Activated T-helper 1 cell treated with anti-CD3 and anti-CD28 coated beads, Interleukin-2, amount 50 U/mL, for 16 hours (primary cell): ENCODE measurements at places on chromosomes 5 and 9.
A peak's percentile ranks its signal among the peaks of the same experiment; 100 is the strongest.

DNA sequence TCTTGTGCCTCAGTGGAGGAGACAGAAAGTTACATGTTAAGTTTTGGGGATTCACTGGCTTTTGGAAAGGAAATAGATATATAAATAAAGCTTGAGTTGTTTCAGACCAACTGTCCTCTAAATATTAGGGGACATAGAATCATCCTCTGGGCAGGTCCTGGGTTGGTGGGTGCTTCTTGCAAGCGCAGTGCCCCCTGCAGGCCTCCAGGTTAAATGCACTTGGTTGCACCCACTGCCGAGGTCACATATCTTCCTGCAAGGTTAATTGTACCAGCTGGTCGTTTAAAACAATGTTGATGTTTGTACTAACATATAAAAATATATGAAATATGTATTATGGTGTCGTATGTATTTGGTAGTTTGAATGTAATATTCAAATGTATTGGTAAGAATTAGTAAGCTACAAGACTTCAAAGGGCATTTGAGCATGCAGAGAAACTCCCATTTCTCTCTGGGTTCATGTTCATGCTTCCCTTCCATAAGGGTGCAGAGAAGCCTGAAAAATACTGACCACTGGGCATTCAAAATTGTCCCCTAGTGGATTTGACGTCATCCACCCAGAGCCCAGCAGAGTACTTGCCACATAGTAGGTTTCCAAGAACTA lies 87.0 kb downstream of the ZNF618 start:
- no peak for DNase-seq

DNA sequence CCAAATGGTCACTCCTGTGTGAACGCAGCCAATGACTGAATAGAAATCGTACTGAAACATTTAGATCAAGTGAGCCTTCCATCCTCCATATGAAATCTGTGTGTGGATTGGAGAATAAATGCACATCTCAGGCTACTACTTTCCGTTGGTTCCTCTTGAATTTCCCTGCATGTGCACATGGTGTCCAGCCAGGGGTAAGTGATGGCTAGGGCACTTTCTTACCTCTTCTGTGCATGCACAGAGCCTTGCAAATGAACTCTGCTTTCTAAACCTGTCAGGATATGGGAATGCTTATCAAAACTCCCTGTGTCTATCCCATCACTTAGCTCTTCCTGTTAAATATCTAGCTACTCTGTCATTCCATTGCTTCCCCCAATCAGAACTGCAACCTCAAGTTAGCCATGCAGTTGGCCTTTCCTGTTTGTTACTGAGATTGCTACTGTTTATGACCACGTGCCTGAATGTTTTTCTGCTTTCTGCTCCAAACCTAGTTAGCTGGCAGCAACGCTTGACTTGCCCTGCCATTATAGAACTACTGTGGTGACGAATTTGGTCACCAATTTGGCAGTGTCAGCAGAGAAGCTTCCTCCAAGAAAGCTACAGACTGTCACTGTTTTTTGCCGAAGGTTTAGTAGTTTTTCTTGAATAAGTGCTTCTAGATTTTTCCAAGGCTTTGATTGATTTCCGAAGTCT lies 661.6 kb downstream of the LRRC70 start:
- no peak for DNase-seq

GRCh38 chr5:102720969-102721368 lies 34.1 kb upstream of the PAM start:
- no peak for DNase-seq

- no peak for DNase-seq
Measured at GRCh38 chr5:136036293-136036911, 7.6 kb downstream of the TGFBI start.

- DNase-seq = no peak
Measured at GRCh38 chr5:137612576-137612975, 113.5 kb upstream of the SPOCK1 start.

GRCh38 chr9:99973455-99973854 lies 67.0 kb downstream of the STX17 start:
- no peak for DNase-seq

DNA sequence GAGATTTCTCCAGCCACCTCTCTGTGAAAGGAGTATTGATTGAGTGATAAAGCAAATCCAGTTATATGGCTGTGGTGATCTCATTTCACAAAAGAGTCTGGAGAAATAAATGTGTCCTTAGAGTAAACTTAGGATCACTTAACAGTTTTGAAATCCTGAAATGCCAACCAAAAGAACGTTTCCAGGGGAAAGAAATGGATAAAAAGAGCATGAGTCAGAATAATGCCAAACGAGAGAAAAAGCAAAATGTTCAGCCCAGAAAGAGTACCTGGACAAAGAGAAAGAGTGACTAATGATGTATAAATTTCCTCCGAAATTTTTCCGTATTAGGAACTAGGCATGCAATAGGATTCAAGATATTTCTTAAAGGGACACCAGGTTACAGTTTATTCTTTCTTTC lies 463.1 kb upstream of the CDH10 start:
- no peak for DNase-seq

DNA sequence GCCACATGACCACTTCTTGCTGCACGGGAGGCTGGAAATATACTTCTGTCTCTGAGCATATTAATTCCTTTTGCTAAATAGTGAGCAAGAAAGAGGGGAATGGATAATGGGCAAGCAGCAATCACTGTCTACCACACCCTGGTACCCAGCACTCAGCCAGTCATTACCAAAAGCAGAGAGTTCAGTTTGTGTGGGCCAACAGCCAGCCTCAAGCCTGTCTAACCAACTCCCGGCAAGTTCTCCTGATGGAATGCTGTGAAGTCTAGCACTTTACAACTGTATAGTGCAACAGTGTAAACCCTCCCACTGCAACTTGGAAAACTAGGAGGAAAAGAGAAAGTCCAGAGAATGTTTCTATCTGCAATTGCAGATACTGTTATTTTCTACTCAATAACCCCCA lies 47.8 kb downstream of the PLK2 start:
- DNase-seq = no peak

GRCh38 chr5:71601222-71602026 lies 14.3 kb downstream of the MCCC2 start:
- DNase-seq = peak; percentile 38

DNA sequence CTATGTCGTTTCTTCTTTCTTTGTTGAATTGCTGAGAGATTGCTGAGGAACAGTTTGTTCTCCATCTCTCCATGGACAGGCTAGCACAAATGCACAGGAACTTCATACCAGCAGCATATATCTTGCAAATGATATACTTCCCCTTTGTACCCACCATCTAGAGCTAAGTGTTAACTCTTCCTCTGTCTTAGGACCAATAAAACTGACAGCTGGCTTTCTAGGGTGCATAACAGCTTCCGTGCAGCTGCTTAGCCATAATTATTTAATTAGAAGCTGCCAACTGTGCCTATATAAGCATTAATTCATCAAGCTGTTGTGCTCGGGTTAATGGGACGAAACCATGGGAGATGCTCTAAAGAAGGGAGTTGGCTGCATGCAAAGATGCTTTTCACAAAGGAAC lies 38.7 kb downstream of the KCTD16 start:
- no peak for DNase-seq

GRCh38 chr5:177188775-177189174 lies 55.2 kb downstream of the NSD1 start:
- DNase-seq = no peak

GRCh38 chr9:111731928-111732327 lies 62.8 kb downstream of the SHOC1 start:
- DNase-seq = no peak

DNA sequence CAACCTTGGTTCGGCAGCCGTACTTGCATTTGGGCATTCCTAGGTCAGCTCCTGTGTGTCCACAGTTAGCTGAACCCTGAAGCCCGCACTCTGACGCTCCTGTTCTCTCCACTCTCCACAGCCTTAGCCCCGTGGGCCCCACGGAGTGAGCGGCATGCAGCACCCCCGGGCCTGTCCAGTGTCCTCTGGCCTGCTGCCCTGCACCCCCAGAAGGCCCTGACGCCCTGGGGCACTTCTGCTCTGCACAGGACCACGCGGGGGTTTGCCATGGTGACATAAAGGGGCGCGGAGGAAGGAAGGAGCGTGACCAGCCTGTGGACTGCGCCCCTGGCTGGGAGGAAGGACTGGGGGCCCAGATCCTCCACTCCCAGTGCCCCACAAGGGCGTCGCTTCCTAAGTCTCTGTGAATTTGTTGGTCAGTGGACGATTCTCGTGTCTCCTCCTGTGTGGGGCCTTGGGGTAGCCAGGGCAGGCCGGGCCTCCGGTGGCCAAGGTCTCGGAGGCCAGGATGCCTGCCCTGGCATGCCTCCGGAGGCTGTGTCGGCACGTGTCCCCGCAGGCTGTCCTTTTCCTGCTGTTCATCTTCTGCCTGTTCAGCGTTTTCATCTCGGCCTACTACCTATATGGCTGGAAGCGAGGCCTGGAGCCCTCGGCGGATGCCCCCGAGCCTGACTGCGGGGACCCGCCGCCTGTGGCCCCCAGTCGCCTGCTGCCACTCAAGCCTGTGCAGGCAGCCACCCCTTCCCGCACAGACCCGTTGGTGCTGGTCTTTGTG lies 13.0 kb downstream of the NDST1 start:
- DNase-seq = no peak

DNA sequence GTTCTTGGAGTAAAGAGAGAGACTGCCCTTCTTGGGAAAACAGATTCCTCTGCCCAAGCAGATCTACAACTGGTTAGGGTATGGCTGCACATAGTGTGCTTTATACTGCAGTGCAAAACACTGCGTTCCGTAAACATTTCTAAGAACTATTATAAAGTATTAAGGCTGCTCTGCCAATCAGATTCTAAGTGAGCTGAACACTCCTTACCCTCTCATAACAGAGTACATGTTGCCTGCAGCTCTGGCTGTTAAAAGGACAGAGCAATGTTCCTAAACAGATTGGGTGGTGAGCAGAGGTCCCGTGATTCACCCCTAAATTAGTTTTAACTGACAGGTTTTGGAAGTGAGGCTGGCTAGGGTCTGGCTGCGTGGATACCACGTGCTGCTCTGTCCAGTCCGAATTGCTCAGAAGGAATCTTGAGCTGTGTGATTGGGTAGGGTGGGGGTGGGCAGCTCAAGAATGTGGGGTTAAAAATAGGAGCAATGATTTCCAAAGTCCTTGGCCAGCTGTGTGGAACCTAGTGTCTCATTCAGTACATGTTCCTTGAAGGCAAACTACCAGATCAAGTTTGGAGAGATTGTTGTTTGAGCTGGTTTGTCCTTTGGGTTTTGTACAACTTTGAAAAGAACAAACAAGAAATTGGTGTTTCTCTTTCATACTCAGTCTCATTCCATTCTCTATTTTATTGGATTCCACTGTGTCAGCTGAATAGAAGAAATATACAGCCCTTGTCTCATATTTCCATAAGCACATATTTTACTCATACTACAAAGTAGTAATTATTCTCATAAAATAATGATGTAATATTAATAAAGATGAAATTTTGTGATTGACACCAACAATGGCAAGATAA lies 497.6 kb upstream of the CD180 start:
- DNase-seq = no peak

DNA sequence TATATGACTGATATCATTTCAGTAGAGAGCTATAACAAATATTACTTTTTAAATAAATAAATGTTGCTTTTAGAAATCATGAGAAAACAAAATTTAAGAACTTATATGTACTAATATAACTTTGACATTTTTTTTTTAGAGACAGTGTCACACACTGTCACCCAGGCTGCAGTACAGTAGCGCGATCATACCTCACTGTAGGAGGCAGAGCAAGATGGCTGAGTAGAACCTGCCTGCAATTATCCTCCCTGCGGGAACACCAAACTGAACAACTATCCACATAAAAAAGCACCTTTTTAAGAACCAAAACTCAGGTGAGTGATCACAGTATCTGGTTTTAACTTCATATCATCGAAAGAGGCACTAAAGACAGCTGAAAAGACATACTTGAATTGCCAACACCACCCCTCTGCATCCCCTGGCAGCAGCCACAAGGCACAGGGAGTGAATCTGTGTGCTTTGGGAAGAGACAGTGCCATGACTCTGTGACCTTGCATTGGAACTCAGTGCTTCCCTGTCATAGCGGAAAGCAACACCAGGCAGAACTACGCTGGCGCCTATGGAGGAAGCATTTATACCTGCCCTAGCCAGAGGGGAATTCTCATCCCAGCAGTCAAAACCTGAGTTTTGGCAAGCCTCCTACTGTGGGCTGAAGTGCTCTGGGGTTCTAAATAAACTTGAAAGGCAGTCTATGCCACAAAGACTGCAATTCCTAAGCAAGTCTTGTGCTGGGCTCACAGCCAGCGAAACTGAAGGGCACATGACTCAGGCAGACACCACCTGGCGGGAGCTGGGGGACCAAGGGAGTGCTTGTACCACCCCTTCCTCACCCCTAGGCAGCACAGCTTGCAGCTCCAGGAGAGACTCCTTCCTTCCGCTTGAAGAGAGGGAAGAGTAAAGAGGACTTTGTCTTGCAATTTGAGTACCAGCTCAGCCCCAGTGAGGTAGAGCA lies 142.7 kb downstream of the FBXL17 start:
- no peak for DNase-seq

DNA sequence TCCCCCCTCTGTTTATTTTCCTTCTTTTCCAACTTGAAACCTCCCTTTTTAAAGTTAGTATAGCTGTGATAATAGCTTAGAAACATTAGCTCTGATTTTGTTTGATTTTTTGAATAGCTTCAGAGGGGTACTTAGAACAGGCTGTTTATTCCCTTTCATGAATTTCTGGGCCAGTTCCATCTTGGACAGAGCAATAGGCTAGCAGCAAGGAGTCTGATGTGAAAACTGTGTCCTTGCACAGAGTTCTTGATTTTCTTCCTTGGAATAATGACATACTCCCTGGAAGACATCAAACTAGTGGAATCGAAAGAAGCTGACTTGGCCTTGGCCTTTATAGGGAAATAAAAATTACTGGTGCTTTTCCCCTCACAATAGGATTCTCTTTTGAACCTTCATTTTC lies 32.9 kb downstream of the NTRK2 start:
- DNase-seq = no peak

- DNase-seq = no peak
Measured at GRCh38 chr5:119951330-119951934, 322.1 kb downstream of the FAM170A start.

- DNase-seq = no peak
Measured at GRCh38 chr9:134601764-134602163, 39.8 kb upstream of the COL5A1 start.

DNA sequence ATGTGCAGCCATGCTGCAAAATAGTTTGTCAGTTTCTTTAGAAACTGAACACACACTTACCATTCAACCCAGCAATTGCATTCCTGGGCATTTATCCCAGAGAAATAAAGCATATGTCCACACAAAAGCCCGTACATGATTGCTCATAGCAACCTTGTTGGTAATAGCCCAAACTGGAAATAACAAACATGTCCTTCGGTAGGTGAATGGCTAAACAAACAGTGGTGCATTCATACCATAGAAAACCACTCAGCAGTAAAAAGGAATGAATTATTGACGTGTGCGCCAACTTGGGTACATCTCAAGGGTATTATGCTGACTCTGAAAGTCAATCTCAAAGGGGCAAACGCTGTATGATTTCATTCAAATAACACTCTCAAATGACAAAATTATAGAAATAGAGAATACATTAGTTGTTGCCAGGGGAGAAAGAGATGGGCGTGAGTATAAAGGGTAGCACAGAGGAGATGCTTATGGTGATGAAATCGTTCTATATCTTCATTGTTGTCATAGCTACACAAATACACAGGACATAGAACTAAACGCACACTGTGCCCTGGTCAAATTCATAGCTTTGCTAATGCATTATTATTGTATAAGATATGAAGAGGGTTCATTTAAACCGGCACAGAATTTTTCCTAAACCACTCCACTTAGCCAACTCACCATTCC lies 58.2 kb downstream of the DRD1 start:
- DNase-seq = no peak
